ENCODE measurements at places on chromosomes 3 and 15. TPM values are rescaled to one million over a fixed set of nuclear protein-coding genes. Genes with fewer than 3 reads are reported as not detected.
A peak's percentile ranks its signal among the peaks of the same experiment; 100 is the strongest.

SOX14 gene
- not detected for total RNA-seq

DNA sequence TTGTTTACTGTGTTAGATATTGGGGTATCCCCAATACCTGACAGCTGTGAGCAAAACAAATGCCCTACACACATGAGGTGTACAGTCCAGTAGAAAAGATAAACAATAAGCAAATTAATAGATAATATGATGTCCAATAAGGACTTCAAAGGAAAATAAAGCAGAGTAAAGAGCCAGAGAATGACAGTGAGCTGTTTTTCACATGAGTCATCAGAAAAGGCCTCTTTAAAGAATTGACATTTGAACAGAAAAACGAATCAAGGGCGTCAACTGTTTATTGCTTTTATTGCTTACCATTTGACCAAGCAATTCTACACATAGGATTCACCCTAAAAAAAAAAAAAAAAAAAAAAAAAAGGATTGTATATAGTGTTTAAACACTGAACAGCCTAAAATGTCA is 96.6 kb upstream of the FLNB start:
- H3K27ac ChIP-seq: peak overlapping the region; percentile 40
- DNase-seq: no peak
- no peak overlapping the region for H3K4me3 ChIP-seq
- no peaks in the 10 kb centered on the region for H3K27me3 ChIP-seq

ETV5 gene
- total RNA-seq: 26.5 TPM

FBXO45 gene
- 18.3 TPM for total RNA-seq
